ENCODE measurements at places on chromosomes 3 and 15. TPM values are rescaled to one million over a fixed set of nuclear protein-coding genes. Genes with fewer than 3 reads are reported as not detected.
A peak's percentile ranks its signal among the peaks of the same experiment; 100 is the strongest.

GRCh38 chr15:64348455-64348854 lies 7.5 kb downstream of the CSNK1G1 start:
- H3K27me3 ChIP-seq = no peaks in the 10 kb centered on the region
- DNase-seq = no peak
- H3K27ac ChIP-seq = no peak overlapping the region
- H3K4me3 ChIP-seq = no peak overlapping the region
- no peaks in the 10 kb centered on the region for H3K36me3 ChIP-seq

CADPS gene
- total RNA-seq = 4.1 TPM

- no peak for DNase-seq
- no peaks in the 10 kb centered on the region for H3K27me3 ChIP-seq
- H3K36me3 ChIP-seq = no peaks in the 10 kb centered on the region
- peak overlapping the region; percentile 33 for H3K27ac ChIP-seq
- H3K4me1 ChIP-seq = peaks cover 31% of the 10 kb centered on the region
Observed at GRCh38 chr15:50134524-50135024, 15.5 kb upstream of the ATP8B4 start.

CSTA gene
- total RNA-seq = 3.6 TPM

DNA sequence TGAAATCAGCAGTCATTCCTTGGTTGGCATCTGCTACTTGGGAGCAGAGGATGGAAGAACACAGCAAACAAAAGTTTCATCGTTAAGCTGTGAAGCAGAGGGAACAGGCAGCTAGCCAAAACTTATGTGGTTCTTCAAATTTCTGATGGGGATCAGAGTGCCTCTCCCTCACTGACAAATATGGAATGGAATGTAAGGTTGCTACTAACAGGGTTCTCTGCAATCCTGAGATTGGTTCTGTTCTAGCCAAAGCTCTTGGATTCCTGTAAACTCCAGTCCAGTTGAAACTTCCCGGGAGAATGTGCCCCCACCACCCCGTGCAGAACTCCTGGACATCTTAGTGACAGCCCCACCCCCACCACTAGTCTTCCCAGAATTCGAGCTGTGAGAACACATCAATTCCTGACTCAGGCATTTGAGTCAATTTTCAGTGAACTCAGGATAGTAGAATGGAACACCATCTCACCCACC lies 55.9 kb upstream of the PHLDB2 start:
- no peak overlapping the region for H3K4me3 ChIP-seq
- peak overlapping the region; percentile 82 for H3K27ac ChIP-seq
- H3K4me1 ChIP-seq = peaks cover 36% of the 10 kb centered on the region
- H3K27me3 ChIP-seq = no peaks in the 10 kb centered on the region

DNA sequence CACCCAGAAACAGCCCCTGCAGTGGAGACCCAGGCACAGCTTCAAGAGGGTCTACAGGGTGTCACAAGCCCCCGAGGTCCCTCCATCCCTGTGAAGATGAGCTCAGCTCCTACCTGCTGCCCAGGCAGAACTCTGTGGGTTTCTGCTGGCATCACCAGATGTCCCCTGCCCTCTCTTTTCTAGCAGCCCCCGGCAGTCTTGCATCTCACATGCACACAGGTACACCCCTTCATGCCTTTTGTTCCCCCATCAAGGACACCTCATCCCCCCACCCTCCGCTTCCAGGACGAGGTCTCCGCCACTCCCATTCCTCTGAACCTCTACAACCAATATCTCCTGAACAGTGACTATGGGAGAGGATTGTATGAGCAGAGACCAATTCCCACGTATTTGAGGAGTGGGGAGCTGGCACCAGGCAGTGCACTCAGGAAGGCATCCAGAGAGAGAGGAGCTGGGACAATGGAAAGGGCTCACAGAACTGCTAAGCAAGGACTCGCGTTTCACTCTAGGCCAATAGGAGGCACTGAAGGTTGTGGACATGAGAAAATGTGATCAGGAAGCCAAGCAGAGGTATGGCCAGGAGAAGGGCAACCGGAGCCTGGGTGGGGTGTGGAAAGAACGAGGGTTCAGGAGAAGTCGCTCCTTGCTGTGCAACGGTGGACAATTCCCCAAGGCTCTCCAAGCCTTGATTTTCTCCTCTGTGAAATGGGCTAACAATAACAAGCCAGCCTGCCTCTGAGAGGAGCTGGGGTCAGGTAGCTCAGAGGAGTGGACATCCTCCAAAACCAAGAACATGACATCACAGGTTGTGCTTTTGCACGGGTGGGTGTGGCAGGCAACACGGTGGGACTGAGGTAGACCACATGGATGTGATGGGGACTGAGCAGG lies 115.2 kb downstream of the CHSY1 start:
- no peaks in the 10 kb centered on the region for H3K36me3 ChIP-seq
- H3K4me3 ChIP-seq = no peak overlapping the region
- no peaks in the 10 kb centered on the region for H3K27me3 ChIP-seq
- H3K4me1 ChIP-seq = no peaks in the 10 kb centered on the region
- no peak overlapping the region for H3K27ac ChIP-seq

- no peaks in the 10 kb centered on the region for H3K27me3 ChIP-seq
- H3K4me1 ChIP-seq = peaks cover 21% of the 10 kb centered on the region
- no peak overlapping the region for H3K27ac ChIP-seq
- DNase-seq = no peak
Observed at GRCh38 chr3:38143511-38143910, 5.0 kb downstream of the MYD88 start.

ATP13A4 gene
- total RNA-seq = not detected

ZIC1 gene
- total RNA-seq = not detected

C3orf70 gene
- total RNA-seq = 26.0 TPM

DNAH12 gene
- total RNA-seq = not detected

- DNase-seq = no peak
- H3K36me3 ChIP-seq = no peaks in the 10 kb centered on the region
- H3K4me1 ChIP-seq = no peaks in the 10 kb centered on the region
Observed at GRCh38 chr15:83318861-83319415, 34.5 kb upstream of the BNC1 start.

ATP13A5 gene
- total RNA-seq = not detected

DNA sequence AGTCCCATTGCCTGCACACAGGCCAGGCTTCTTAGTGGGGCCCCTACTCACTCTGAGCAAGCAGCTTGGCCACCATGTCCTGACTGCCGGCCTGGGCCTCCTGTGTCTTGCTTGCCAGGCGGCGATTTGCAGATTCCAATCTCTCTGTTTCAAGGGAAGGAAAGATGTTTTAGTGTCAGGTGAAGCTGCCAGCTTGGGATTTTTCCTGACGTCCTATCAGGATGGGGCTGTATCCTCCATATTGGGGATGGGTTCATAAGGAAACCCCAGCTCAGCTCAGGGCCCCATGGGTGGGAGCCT lies 8.5 kb downstream of the AMOTL2 start:
- DNase-seq = no peak
- H3K36me3 ChIP-seq = peaks cover 61% of the 10 kb centered on the region
- H3K27me3 ChIP-seq = no peaks in the 10 kb centered on the region
- peaks cover 100% of the 10 kb centered on the region for H3K4me1 ChIP-seq
- H3K27ac ChIP-seq = peak overlapping the region; percentile 98

HTR3E gene
- total RNA-seq = not detected

- H3K36me3 ChIP-seq = no peaks in the 10 kb centered on the region
- no peak for DNase-seq
- peak overlapping the region; percentile 97 for H3K27ac ChIP-seq
- H3K27me3 ChIP-seq = no peaks in the 10 kb centered on the region
- peaks cover 43% of the 10 kb centered on the region for H3K4me1 ChIP-seq
Observed at GRCh38 chr3:64687086-64687780, 567 bp downstream of the ADAMTS9 start.

DNA sequence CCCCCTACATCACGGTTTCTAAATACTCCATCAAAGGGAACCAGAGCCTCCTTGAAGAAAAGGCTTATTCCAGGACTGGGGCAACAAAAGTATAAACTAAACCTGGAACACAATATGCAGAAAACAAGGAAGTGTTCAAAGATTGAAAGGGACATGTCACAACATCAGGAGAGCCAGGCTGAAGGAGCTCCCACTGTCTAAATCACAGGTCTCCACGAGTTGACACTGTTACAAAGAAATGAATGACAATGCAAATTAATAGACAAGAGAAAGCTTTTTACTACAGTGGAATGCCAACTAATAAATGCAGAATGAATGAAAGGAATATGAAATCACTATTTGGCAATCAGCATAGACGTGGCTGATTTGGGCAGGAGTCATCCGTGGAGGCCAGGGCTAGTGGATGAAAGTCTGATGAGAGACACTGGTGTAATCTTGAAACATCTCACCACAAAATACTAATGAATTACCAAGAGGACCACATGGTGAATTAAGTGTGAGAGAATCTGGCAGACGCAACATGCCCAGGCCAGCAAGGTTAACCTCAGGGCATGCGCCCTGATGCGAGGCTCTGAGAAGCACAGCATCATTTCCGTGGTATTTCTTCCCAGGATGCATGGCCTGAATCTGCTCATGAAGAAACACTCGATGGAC lies 123.8 kb upstream of the TJP1 start:
- no peaks in the 10 kb centered on the region for H3K36me3 ChIP-seq
- no peak for DNase-seq
- no peak overlapping the region for H3K4me3 ChIP-seq
- no peaks in the 10 kb centered on the region for H3K4me1 ChIP-seq
- no peaks in the 10 kb centered on the region for H3K27me3 ChIP-seq

DNA sequence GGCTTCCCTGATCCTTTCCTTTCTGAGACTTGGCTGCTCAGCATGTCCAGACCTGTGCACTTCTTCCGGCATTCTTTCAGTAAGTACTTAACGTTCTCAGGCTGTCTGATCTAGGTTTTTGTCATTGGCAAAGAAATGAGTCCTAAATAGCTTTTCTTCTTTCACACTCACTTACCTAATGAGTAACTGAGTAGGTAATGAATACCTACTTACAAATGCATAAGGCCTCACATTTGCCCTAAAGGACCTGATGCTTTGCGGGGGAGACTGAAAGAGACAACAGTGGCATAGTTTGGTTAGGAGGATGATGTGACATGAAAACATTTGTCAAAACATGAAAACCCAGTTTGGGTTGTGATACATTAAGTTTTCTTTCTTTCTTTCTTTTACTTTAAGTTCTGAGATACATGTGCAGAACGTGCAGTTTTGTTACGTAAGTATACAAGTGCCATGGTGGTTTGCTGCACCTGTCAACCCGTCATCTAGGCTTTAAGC lies 516.7 kb upstream of the CFAP20DC start:
- no peak overlapping the region for H3K4me3 ChIP-seq
- H3K36me3 ChIP-seq = no peaks in the 10 kb centered on the region
- DNase-seq = no peak

DNA sequence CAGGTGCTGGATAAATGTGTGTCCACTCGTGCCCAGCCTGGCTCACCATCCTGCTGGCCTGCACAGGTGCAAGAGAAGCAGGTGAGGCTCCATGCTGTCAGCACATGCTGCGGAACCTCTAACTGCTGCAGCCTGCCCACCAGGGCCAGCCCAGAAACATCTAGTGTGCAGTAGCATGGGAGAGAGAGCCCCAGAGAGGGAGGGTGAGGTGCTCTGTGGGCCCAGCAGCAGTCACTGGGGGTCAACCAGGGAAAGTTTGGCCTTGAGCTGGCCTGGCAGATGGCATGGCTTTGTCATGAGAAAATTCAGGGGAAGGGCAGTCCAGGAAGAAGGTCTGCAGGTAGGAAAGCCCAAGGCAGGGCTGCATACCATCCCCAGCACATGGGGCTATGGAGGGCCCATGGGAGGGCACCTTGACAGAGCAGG lies 18.2 kb upstream of the PRR23E start:
- H3K4me1 ChIP-seq = no peaks in the 10 kb centered on the region
- H3K27me3 ChIP-seq = no peaks in the 10 kb centered on the region
- no peak overlapping the region for H3K27ac ChIP-seq
- no peak for DNase-seq
- no peak overlapping the region for H3K4me3 ChIP-seq
- H3K36me3 ChIP-seq = no peaks in the 10 kb centered on the region

FANCD2OS gene
- total RNA-seq = not detected

GRCh38 chr3:6921066-6921465 lies 60.2 kb downstream of the GRM7 start:
- DNase-seq = no peak
- H3K36me3 ChIP-seq = no peaks in the 10 kb centered on the region
- no peak overlapping the region for H3K27ac ChIP-seq
- H3K4me3 ChIP-seq = no peak overlapping the region

GRCh38 chr15:66964791-66965190 lies 100.6 kb upstream of the SMAD3 start:
- no peaks in the 10 kb centered on the region for H3K27me3 ChIP-seq
- no peak overlapping the region for H3K27ac ChIP-seq
- H3K4me3 ChIP-seq = no peak overlapping the region
- no peak for DNase-seq

- no peaks in the 10 kb centered on the region for H3K27me3 ChIP-seq
- H3K36me3 ChIP-seq = no peaks in the 10 kb centered on the region
- no peaks in the 10 kb centered on the region for H3K4me1 ChIP-seq
- no peak for DNase-seq
Observed at GRCh38 chr3:72384602-72385001, 463.6 kb downstream of the SHQ1 start.

FGF7 gene
- total RNA-seq = 105 TPM

NRROS gene
- total RNA-seq = 6.1 TPM

NR2E3 gene
- not detected for total RNA-seq

All from sigmoid colon (tissue), 7 donors.